Suprapubic skin (tissue), 4 donors: ENCODE measurements at places on chromosomes 1 and 21.
A peak's percentile ranks its signal among the peaks of the same experiment; 100 is the strongest.

GRCh38 chr21:45559216-45560105, 17.2 kb upstream of the SLC19A1 start:
- peak; percentile 26 for DNase-seq

DNA sequence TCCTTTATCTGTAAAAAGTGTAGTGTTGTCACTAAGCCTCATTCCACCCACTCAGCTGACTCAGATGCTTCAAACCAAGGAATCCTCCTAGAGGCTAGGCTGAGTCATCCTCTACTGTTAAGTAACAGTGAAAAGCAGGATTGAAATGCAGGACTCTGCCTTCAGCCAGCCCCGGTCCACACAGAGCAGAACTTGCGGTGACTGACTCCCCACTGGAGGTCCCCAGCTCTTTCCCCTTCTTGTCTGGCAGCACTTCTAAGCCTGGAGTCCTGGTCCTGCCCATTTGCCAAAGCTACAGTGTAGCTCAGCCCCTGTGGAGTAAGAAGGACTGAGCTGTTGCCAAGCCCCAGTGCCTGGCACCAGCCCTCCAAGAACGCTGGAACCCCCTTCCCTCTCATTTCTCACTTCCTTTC, 1.7 kb downstream of the RAB7B start:
- DNase-seq, result peak; percentile 66

GRCh38 chr1:158951956-158952355, 20.6 kb downstream of the PYHIN1 start:
- no peak for DNase-seq

DNA sequence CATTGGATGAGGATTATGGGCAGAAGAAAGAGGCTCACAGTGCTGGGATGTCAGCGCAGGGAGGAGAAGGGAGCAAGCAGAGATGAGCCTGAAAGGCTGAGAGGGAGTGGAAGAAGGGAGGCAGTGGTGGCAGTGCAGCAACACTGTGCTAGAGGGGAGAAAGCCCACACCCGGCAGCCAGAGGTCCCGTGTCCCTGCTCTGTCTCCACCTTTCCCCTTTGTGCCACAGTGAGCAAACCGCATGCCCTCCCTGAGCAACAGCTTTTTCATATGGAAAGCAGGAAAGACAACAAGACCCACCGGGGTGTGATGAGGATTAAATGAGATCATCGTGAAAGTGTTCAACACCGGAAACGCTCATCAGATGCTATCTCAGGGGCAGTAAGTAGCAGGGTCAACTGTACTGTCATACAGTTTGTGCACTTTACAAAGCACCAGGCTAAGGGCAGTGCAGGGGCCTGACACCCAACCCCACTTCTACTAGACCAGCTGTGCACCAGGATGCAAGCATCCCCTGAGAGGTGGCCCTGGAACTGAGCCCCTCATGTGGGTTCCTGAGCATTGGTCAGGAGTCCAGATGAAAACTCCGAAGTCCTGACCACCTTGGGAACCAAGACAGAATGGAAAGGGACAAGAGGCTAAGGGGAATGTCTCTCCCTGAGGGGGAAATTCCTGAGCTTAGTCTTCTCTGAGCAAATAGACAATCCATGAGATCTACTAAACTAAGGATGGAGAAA, 9.1 kb downstream of the NHLH1 start:
- no peak for DNase-seq

DNA sequence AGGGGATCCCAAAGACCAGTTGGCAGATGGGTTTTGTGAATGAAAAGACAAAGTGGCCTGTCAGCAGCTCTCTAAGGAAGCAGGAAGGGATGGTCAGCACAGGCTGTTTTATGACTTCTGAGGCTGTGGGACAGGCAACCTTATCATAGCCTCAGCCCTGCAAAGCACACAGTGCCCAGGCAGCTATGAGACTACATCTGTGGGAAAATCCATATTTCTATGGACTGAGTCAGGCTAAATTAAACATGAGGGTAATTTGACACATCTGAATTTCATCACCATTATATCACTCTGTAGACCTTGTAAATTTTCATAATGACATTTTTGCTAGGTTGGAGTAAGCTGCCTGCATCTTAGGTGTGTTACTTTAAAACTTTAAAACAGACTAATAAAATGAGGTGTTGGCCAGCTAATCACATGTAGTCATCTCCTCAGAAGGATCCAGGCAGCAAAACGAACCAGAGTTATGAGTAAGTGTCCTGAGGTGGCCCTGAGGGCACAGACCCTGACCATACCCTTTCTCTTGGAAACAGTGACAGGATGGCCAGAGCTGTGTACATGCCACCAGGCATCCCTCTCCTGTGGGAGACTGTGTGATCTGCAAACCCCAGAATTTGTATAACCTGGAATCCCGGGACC, 14.6 kb downstream of the NGF start:
- DNase-seq, result no peak

- no peak for DNase-seq
These were observed 128.0 kb downstream of the USP25 start for GRCh38 chr21:15857740-15858139.

- peak; percentile 35 for DNase-seq
These were observed 13.3 kb downstream of the FBXO42 start for GRCh38 chr1:16338961-16339360.

- DNase-seq, result no peak
These were observed 70.2 kb downstream of the TOR3A start for GRCh38 chr1:179151908-179152682.

- no peak for DNase-seq
These were observed 216.6 kb downstream of the ST6GALNAC3 start for GRCh38 chr1:76291191-76291590.

- DNase-seq, result no peak
These were observed 17.5 kb downstream of the KLHDC8A start for GRCh38 chr1:205339197-205339702.

- no peak for DNase-seq
These were observed 21.1 kb downstream of the CD53 start for GRCh38 chr1:110893908-110894490.

- DNase-seq, result no peak
These were observed 440.8 kb downstream of the NPHP4 start for GRCh38 chr1:5551274-5551975.

DNA sequence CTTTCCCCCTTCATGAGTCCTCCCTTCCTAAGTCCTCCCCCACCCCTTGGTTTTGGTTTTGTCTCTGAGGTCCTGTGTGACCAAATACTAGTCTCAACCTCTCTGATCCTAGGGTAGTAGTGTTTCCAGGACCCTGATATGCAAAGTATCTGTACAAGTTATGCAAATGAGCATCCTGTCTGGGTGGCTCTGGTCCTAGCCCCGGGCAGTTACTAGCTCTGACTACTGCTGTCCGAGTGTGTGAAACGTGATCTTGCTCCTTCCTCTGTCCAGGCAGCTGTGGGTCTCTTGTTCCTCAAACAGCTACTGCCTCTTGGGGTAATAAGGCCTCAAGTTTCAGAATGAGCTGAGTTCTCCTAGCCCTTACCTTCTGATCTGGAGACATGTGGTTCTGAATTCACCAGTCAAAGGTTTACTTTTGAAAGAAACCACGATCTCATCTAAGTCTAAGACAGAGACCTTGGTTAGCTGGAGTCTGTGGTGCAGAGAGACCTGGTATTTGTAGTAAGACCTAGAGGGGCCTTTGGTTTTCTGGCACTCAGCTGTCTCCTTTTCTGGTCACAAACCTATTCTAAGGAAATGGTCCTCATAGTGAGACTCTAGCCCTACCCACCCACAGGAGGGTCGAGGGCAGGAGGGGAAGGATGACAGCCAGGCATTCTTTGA, 31.0 kb upstream of the IL19 start:
- no peak for DNase-seq

DNA sequence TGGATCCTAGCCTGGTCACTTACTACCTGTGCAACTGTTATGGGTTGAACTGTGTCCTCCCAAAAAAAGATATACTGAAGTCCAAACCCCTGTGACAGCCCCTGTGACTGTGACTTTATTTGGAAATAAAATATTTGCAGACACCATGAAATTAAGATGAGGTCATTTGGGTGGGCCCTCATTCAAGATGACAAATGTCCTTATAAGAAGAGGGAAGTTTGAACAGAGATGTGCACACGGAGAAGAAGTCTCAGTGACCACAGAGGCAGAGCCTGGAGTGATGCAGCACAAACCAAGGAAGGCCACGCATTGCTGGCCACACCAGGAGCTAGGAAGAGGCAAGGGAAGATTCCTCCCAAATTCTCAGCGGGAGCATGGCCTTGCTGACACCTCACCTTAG, 249.7 kb upstream of the RUNX1 start:
- no peak for DNase-seq

DNA sequence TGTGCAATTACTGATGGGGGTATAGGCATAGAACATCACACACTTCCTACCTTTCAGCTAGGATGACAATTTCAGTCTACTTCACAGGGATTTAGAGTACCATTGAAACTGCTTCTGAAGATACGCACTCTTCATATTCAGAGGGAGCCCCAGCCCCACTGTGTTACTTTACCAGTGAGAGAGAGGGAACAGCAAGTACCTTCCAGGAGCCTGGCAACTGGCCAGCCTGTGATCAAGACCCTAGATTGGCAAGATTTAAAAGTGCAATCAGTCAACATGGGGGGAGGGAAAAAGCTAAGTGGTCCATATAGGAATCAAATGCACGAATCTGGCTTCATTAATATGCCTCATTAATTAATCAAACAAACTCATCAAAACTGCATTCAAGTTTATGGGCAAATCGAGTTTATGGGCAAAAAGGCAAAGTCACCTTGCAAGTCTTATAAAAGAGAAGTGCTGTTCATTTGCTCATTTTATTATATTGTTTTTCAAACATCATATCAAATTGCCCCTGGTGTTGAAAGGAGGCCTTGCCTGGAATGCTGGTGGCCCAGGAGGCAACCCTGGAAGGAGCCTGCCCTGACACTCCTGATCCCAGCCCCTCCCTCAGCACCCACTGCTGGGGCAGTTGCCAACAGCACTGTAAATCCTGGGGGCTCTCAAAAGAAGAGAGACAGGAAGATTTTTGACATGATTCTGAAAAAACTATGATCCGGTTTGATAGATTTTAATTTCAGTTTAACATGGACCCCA, 184.9 kb upstream of the DPT start:
- DNase-seq, result no peak

- DNase-seq, result no peak
These were observed 1.3 kb upstream of the ZP4 start for GRCh38 chr1:237891979-237892378.

- no peak for DNase-seq
These were observed 161.0 kb downstream of the URB2 start for GRCh38 chr1:229786974-229787610.

GRCh38 chr1:224739303-224739996, 123.3 kb downstream of the CNIH3 start:
- DNase-seq, result no peak
